ENCODE measurements at places on chromosomes 1 and 21. TPM values are rescaled to one million over a fixed set of nuclear protein-coding genes. Genes with fewer than 3 reads are reported as not detected.

NOS1AP gene
- 1.1 TPM for total RNA-seq

- H3K27me3 ChIP-seq, result no peaks in the 10 kb centered on the region
- no peak overlapping the region for H3K4me3 ChIP-seq
- peak; percentile 94 for DNase-seq
- H3K27ac ChIP-seq, result peak overlapping the region; percentile 46
- H3K36me3 ChIP-seq, result peaks cover 7% of the 10 kb centered on the region
- peaks cover 6% of the 10 kb centered on the region for H3K4me1 ChIP-seq
Measured at GRCh38 chr1:174222166-174222949, 63.0 kb downstream of the RABGAP1L start.

GRCh38 chr1:157437296-157437695 is 115.0 kb downstream of the FCRL5 start:
- no peak overlapping the region for H3K4me3 ChIP-seq
- H3K27ac ChIP-seq, result no peak overlapping the region
- H3K4me1 ChIP-seq, result peaks cover 15% of the 10 kb centered on the region
- no peaks in the 10 kb centered on the region for H3K27me3 ChIP-seq
- no peaks in the 10 kb centered on the region for H3K36me3 ChIP-seq

DNA sequence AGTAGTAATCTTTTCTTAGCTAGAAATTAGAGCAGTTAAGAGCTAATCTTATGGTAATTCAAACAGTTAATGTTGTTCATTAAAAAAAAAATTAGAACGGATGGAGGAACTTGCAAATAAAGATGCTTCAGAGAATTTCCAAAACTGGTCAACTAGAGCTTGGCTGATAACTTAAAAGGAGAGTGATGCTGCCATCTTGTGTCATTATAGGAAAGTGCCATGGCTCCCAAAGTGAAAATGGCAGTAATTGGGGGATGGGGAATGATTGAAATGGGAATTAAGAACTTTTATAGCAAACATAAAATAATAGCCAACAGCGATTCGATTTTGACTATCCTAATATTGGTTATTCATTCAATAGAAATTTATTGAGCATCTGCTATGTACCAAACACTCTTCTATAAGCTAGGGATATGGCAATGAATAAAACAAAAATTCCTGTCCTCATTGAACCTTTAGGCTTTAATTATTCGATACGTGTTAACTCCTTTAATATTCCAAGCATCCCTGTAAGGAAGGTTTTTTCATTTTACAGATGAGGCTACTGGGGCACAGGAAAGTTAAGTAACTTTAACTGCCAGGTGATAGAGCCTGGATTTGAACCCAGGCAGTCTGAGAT is 5.7 kb upstream of the PLPP3 start:
- H3K27ac ChIP-seq, result no peak overlapping the region
- H3K4me1 ChIP-seq, result no peaks in the 10 kb centered on the region
- H3K36me3 ChIP-seq, result no peaks in the 10 kb centered on the region

EPS8L3 gene
- not detected for total RNA-seq

DNA sequence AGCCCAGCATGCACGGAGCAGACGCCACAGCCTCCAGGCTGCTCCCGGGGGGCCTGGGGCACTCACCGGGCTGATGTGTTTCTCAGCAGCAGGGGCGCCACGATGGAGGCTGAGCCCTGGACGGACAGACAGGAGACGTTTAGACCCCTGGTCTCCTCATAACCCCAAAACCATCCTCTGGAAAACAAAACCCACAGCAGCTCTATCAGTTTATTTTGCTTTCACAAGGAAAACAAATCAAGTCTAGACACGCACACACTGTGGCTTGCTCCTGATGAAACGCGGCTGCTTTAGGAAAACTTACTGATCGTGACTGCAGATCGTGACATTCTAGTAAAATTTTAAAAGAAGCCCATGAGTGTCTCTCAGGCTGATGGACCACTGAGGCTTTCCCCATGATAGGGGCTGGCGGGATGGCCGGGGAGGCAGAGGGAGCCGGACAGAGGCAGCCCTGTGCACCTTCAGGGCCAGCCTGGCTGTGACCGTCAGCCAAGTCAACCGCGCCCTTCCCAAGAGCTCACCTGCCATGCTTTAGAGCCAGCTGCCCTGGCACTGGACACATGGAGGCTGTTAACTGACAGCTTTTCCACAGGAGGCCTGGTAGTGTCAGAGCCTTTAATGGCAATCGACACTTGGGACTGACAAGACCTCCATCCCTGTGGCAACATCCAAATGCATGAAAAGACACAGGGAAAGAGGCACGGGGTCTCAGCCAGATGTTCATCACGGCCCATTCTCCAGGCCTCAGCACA is 5.2 kb downstream of the POFUT2 start:
- no peaks in the 10 kb centered on the region for H3K4me1 ChIP-seq
- no peak for DNase-seq
- H3K27ac ChIP-seq, result no peak overlapping the region

- H3K27ac ChIP-seq, result peak overlapping the region; percentile 88
- peaks cover 23% of the 10 kb centered on the region for H3K4me1 ChIP-seq
- H3K27me3 ChIP-seq, result no peaks in the 10 kb centered on the region
- no peaks in the 10 kb centered on the region for H3K36me3 ChIP-seq
Measured at GRCh38 chr1:160827418-160827817, 31.4 kb downstream of the LY9 start.

SEC16B gene
- total RNA-seq, result not detected

GRCh38 chr1:106748606-106749005 is 307.9 kb upstream of the PRMT6 start:
- no peak overlapping the region for H3K27ac ChIP-seq
- H3K27me3 ChIP-seq, result no peaks in the 10 kb centered on the region
- DNase-seq, result no peak
- peaks cover 10% of the 10 kb centered on the region for H3K4me1 ChIP-seq
- H3K36me3 ChIP-seq, result no peaks in the 10 kb centered on the region

ADAMTS4 gene
- not detected for total RNA-seq

- H3K27me3 ChIP-seq, result no peaks in the 10 kb centered on the region
- no peaks in the 10 kb centered on the region for H3K4me1 ChIP-seq
- H3K36me3 ChIP-seq, result no peaks in the 10 kb centered on the region
- DNase-seq, result no peak
- no peak overlapping the region for H3K4me3 ChIP-seq
- no peak overlapping the region for H3K27ac ChIP-seq
Measured at GRCh38 chr1:20160034-20160433, 20.9 kb downstream of the PLA2G2F start.

DNA sequence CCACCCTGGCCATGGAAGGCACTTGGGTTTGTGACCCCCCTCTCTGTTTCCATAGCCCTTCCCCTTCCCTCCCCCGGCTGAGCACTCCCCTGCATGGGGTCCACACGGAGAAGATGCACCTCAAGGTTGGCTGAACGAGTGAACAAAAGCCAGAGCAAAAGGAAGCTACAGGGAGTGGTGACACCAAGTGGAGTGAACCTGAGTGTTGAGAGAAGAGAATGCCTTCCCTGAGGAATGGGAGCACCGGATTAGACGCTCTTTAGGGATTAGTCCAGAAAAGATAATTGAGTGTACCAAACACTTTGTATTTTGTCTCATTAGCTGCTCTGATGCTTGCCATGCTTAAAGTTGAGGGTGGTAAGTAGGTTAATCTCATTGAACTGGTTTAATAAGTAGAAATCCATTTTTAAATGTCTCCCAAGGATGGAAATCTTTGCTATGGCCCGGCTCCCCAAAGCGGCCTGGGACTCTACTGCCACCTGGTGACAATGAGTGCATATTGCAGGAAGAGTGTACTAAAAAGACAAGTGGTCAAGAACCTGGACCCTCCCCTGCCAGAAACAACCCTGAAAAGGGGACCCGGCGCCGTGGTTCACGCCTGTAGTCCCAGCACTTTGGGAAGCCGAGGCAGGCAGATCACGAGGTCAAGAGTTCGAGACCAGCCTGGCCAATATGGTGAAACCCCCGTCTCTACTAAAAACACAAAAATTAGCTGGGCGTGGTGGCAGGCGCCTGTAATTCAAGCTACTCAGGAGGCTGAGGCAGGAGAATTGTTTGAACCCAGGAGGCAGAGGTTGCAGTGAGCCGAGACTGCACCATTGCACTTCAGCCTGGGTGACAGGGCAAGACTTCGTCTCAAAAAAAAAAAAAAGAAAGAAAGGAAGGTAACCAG is 150.6 kb upstream of the ZC3H12A start:
- H3K27me3 ChIP-seq, result peaks cover 34% of the 10 kb centered on the region
- peak; percentile 65 for DNase-seq
- H3K4me3 ChIP-seq, result no peak overlapping the region
- no peaks in the 10 kb centered on the region for H3K4me1 ChIP-seq
- H3K36me3 ChIP-seq, result no peaks in the 10 kb centered on the region

GRCh38 chr1:234628089-234628488 is 18.1 kb upstream of the IRF2BP2 start:
- peak overlapping the region; percentile 43 for H3K27ac ChIP-seq
- no peaks in the 10 kb centered on the region for H3K36me3 ChIP-seq
- H3K4me1 ChIP-seq, result peaks cover 32% of the 10 kb centered on the region
- H3K27me3 ChIP-seq, result no peaks in the 10 kb centered on the region

GRCh38 chr1:24930260-24931145 is at the start of gene RUNX3:
RUNX3 (minus strand) TSS chr1:24930276; CDS start chr1:24929868, 408 bp downstream.
- H3K4me1 ChIP-seq, result no peaks in the 10 kb centered on the region
- peaks cover 27% of the 10 kb centered on the region for H3K27me3 ChIP-seq
- no peak for DNase-seq
- H3K4me3 ChIP-seq, result no peak within 1 kb of the TSS
- no peak within 1 kb of the TSS for H3K27ac ChIP-seq

DNA sequence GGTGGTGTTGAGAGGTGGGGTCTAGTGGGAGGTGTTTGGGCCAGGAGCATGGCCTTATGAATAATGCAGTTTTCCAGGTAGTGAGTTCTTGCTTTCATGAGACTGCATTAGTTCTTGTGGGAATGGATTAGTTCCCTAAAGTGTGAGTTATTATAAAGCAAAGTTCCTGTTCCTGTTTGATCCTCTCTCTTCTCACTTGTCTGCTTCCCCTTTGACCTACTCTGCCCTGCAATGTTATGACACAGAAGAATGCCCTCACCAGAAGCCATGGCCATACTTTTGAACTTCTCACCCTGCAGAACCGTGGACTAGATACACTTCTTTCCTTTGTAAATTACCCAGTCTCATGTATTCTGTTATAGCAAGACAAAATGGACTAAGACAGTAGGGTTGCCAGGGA is 53.6 kb downstream of the MAP3K7CL start:
- no peak overlapping the region for H3K4me3 ChIP-seq
- no peaks in the 10 kb centered on the region for H3K27me3 ChIP-seq
- no peak for DNase-seq
- no peaks in the 10 kb centered on the region for H3K36me3 ChIP-seq
- peaks cover 41% of the 10 kb centered on the region for H3K4me1 ChIP-seq

GRCh38 chr1:41380979-41381691 is 19.9 kb downstream of the FOXO6 start:
- H3K4me3 ChIP-seq, result peak overlapping the region; percentile 29
- H3K27me3 ChIP-seq, result peaks cover 25% of the 10 kb centered on the region
- H3K27ac ChIP-seq, result no peak overlapping the region
- no peaks in the 10 kb centered on the region for H3K4me1 ChIP-seq
- DNase-seq, result no peak

PEX10 gene
- 36.1 TPM for total RNA-seq

- H3K4me1 ChIP-seq, result peaks cover 8% of the 10 kb centered on the region
- no peak for DNase-seq
- H3K27me3 ChIP-seq, result no peaks in the 10 kb centered on the region
- H3K4me3 ChIP-seq, result no peak overlapping the region
- H3K36me3 ChIP-seq, result no peaks in the 10 kb centered on the region
Measured at GRCh38 chr1:169098380-169098779, 8.1 kb upstream of the ATP1B1 start.

GRCh38 chr21:15671188-15671587 is 58.6 kb upstream of the USP25 start:
- H3K27ac ChIP-seq, result no peak overlapping the region
- H3K4me1 ChIP-seq, result peaks cover 16% of the 10 kb centered on the region
- no peak overlapping the region for H3K4me3 ChIP-seq
- DNase-seq, result no peak
- H3K27me3 ChIP-seq, result no peaks in the 10 kb centered on the region

DNA sequence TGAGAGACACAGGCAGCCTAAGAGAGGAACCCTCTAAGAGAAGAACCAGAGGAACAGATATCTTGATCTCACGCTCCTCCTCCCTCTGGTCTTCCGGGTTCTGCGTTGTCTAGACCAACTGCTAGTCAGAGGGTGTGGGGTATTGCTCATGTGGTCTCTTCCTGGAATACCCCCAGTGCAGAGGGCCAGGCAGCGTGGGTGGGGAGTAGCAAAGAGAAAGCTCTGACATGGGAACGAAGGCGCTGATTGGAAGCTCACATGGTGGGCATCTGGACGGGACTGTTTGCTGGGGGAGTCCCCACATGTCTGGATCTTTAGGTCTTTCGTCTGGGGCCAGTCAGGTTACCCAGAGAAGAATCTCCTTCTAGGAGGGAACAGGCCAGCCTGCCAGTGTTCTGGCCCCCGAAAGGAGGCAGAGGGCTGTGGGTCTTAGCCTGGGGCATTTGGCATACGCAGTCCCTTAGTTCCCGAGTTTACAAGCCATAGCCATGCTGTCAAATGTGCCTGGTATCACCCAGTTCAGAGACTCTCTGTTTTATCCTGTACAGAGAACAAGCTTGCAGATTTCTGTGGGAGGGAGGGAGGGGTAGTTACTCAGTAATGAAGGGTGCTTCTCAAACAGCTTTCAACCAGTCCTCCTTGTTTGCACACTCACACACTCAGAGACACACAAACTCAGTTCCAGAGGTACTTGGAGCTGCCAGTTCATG is 18.3 kb upstream of the IL6R start:
- no peaks in the 10 kb centered on the region for H3K36me3 ChIP-seq
- no peaks in the 10 kb centered on the region for H3K27me3 ChIP-seq
- H3K4me1 ChIP-seq, result peaks cover 18% of the 10 kb centered on the region
- H3K4me3 ChIP-seq, result no peak overlapping the region
- no peak for DNase-seq

DNA sequence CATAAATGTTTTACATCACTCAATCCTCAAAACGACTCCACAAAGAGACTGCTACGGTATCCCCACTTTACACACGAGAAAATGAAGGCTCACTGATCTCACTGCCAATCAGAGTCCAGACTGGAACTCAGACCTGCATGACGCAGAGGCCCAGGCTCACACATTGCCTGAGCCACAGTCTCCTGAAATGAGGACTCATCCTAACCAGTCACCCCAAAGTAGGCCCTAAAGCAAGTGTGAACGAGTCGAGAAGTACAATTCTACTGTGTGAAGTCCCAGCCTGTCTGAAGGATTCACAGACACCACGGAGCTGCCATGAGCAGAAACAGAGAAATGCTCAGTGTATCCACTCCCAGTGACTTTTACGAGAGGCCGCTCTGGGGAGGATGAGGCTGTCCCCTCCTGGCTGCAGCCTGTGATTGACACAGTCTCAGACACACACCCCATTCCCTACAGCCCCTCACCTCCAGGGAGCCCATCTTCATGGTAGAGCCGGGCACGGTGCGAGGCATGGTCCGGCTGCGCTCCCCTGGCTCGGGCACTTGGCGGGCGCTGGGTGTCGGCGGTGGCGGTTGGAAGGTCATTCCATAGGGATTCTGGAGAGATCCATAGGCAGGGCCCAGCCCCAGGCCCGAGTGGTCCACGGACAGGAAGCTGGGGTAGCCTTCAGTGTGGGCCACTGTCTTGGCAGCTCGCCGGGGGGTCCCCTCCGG is 26.7 kb upstream of the COL16A1 start:
- H3K27ac ChIP-seq, result no peak overlapping the region
- no peak overlapping the region for H3K4me3 ChIP-seq
- H3K4me1 ChIP-seq, result no peaks in the 10 kb centered on the region
- no peak for DNase-seq

Measured in MCF 10A (cell line).